ENCODE measurements at places on chromosomes 1 and 21.
A peak's percentile ranks its signal among the peaks of the same experiment; 100 is the strongest.

- DNase-seq: no peak
Measured at GRCh38 chr1:29202053-29202452, 20.4 kb upstream of the SRSF4 start.

DNA sequence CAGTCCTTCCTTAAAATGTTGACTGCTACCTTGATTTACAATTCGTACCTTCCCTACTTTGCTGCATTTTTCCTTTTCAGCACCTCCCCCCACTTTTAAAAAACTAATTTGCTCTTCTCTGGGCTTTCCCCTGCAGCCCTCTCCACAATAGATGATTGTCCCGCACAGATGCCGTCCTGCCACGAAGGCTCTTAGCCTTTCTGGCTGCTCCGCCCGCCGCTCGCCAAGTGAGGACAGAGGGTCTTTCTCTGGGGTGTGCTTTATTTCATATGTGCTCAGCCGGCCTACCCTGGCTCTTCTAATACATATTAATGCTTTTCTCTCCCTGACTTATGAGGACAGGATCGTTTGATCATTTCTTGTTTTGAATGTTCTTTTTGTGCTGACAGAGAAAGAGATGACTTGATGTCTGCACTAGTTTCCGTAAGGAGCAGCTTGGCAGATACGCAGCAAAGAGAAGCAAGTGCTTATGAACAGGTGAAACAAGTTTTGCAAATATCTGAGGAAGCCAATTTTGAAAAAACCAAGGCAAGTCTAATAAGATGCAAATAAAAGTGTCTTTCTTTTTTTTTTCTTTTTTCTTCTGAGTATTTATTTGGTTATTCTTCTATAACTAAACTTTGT is 60.6 kb downstream of the SDCCAG8 start:
- DNase-seq: no peak

DNA sequence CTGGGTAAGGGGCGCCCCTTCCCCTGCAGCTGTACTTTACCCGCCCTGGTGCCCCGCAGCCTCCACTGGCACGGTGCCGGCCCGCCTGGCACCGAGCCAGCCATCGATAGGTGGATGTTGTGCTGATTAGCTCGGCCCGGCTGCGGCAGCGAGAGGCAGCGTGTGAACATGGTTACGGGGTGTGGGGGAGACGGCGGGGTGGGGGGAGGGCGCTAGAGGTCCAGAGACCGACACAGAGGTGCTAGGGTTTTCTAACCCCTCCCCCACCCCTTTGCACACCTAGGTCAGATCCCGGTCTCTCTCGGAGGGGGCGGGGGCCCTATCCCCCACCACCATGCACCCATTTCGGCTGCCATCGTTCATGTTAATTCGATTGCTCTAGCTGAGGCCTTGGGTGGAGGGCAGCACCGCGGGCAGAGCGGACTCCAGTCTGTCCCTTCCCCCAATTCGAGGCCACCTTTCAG is 6.7 kb downstream of the EFNA4 start:
- DNase-seq: no peak

- DNase-seq: no peak
Measured at GRCh38 chr1:239617731-239618130, 231.4 kb downstream of the CHRM3 start.

DNA sequence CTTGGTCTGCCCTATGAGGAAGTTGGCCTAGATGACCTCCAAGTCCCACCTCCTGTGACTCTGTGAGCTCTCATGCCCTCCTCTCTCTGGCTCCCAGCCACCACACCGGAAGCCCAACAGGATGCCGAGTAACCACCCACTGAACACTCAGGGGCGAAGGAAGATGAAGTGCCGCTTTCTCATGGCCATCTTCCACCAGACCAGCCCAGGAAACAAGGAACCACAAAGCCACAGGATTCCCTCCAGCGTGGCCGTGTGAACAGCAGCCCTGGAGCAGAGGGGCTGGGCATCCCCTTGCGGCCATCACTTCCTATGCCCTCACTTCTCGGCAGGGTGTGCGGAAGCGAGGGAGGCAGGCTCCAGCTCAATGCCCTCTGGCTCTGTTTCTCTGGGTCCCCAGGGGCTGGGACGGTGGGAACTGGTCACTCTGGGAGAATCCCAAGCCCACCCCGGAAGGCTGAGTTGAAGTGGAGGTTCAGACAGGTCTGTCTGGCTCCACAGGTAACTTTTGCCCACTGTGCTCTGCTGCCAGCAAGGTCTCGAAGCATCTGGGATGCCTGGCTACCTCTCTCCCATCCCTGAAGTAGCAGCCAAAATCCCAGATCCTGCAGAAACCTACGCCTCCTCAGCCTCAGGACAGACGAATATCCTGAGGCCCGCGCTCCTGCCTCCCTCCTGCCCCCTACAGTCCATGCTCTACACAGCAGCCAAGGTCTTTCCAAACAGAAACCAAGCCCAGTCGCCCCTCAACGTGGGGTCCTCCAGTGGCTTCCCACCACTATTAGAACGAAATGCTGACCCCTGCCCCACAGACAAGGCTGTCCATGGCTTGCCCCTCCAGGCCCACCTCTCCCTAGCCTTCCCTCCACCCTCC is 44.2 kb upstream of the ECE1 start:
- DNase-seq: peak; percentile 84

- DNase-seq: peak; percentile 84
Measured at GRCh38 chr21:44686000-44686781, 4.2 kb upstream of the KRTAP12-1 start.

DNA sequence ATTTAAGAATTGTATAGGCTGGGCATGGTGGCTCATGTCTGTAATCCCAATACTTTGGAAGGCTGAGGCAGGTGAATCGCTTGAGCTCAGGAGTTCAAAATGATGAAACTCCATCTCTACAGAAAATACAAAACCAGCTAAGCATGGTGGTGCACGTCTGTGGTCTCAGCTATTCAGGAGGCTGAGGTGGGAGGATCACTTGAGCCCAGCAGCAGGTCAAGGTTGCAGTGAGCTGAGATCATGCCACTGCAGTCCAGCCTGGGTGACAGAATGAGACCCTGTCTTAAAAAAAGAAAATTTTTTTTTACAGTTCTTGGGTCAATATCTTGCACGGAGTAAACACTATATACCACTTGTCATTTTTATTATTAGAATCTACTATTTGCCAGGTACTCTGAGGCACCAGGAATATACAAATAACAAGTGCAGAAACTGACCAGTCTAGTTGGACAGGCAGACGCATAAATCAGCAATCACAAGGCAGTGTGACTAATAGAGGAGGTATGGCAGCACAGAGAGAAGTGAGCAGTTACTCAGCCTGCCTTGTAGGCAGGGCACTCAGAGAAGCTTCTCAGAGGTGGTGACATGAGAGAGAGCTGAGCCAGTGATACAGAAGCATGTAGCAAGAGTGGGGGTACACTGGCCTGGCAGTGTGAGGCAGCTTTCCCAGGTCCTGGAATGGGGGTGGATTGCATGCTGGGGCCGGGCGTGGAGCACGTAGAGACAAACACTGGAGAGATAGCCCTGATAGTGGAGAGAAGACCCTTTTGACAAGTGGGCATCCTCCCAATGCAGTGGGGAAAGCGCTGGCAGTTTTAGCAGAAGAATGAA is 8.0 kb downstream of the PHLDA3 start:
- DNase-seq: peak; percentile 74

DNA sequence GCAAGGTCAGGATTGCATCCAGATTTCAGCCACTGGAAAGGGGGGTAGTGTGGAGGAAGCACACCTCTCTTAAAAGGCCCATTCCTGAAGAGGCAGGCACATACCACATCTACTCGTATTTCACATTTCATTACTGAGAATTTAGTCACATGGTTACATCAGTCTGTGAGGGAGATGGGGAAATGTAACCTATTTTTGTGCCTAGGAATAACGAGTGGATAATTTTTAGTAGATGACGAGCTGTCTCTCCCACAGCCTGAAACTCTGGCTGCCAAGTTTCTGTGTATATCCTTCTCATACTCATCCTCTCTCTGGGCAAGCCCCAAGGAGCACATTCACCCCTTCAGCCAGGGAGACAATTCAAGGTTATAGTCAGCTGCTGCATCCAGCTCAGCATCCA is 10.3 kb upstream of the C21orf91 start:
- DNase-seq: peak; percentile 21

DNA sequence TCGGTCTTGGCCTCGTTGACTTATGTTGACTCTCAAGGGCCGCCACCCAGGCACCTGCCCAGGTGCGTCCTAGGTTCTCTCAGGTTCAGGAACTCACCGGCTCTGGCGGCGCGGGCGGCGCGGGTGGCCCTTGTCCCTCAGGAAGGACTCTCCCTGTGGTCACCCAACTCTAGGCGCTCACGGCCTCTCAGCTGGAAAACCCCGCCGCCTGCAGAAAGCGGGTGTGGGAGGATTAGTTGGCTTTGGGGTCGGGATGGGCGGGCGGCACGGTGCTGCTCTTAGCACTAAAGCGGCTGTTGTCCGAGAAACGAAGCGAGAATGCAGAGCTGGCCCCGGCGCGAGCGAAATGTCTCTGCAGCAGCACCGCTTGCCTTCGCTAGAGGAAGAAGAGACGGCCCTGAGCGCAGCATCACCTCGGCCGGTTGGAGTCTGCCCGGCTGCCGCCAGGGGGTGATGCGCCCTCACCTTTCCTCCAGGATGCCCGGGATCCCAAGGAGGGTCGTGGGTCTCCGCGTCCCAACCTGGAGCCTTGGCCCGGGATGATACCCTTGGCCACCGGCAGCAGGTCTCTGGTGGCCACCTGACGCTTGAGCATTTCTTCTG is 8.1 kb upstream of the TADA1 start:
- DNase-seq: peak; percentile 87

GRCh38 chr1:168281603-168282325 is 1.1 kb downstream of the TBX19 start:
- no peak for DNase-seq

DNA sequence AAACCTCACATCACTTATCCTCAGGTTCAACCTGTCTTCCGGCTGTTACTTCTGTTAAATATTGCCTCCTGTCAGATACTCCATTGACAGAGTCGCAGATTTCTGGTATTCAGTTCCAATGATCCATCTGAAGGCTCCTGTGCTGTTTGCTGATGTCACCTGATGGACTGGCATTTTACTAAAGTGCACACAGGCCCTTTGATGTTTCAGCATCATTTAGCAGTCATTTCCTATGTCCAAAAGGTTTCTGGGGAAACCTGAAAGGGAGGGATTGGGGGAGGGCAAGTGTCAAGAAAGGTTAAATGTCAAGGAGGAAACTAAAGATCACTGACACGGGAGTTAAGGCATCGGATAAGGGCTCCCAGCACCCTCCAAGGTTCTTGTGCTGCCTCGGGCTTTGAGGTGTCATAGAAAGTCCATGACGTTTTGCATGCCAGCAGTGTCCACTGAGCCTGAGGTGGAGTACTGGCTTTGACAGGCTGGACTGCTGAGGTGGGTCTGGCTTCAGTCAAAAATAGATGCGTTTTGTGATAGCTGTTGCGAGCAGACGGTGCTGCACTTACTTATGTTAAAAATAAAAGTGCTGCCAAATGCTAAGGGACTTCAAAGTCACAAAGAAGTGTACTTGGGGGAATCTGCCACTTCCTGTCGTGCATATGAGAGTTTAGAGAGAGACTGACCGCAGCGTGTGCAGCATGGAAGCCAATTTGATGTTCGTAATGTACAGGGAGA is 30.8 kb downstream of the XCL2 start:
- DNase-seq: no peak

DNA sequence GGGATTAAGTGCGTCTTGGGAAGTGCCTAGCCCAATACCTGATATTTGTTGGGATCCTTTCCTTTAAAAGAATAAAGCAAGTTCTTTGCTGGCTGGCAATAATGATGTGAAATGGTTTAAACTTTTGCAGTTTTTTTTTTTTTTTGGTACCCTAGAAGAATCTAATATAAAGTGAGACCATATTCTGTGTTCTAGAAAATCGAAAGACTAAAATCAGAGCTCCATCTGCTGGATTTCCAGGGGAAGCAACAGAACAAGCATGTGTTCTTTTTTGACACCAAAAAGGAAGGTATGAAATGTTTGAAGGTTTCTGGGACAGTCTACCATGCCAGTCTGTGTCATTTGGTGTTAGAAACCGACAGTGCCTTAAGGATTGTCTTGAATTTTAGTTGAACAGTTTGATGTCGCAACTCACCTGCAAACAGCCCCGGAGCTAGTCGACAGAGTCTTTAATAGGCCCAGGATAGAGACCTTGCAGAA is 6.4 kb downstream of the UTP11 start:
- peak; percentile 53 for DNase-seq

GRCh38 chr1:167841530-167841929 is 72.4 kb downstream of the ADCY10 start:
- no peak for DNase-seq

GRCh38 chr1:156069490-156070455 is 8.8 kb downstream of the RAB25 start:
- DNase-seq: no peak

GRCh38 chr1:240652549-240652948 is 40.6 kb upstream of the GREM2 start:
- DNase-seq: peak; percentile 29

DNA sequence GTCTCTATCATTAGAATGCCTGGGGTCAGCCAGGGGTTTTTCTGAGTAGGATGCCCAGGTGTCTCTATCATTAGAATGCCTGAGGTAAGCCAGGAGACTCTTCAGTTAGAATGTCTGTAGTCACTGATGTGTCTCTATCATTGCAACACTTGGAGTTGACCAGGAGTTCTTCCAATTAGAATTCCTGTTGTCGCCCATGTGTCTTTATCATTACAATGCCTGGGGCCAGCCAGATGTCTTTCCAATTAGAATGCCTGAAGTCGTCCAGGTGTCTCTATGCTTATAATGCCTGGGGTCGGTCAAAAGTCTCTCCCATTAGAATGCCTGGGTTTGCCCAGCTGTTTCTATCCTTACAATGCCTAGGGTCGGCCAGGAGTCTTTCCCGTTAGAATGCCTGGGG is 55.8 kb downstream of the RNF187 start:
- DNase-seq: no peak

- DNase-seq: peak; percentile 98
Measured at GRCh38 chr1:25232866-25233784, 823 bp upstream of the SYF2 start.

- DNase-seq: no peak
Measured at GRCh38 chr1:25238046-25238445, 5.7 kb upstream of the SYF2 start.

DNA sequence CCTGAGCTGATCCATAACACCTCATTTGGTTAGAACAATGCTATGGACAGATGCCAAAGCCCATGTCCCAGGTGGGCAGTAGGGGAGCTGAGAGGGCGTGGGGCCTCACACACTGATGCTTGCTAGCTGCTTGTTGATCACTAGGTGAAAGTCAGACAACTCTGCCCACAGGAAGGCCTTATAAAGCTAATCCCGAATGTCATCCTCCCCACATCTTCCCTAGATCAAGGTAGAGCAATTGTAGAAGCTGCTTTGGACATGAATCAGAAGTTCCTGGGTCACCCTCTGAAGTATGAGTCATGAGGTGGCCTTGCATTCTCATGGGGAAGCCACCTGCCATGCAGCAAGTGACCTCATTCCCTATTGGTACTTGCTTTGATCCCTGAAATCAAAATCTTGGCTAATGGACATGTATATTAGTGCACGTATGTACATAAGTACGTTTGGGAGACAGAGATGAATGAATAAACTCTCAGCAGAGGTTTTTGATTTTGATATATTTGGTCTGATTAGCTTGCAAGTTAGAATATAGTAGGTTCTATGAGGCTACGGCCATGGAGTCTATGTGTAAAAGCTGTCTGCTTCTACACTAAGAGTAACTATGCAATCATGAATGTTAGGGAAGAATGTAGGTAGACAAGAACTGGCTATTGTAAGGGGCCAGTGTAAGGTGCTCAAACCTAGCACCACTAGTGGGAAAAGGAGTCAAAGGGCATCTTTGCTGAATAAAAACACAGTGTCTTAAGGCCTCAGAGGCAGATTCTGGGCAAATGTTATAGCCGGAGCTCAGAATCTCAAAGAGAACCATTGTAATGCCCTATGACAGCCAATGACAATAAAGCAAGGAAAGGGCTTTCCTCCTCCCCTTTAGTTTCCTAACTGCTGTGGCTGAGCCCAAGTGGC is 52.6 kb downstream of the ABCA4 start:
- DNase-seq: peak; percentile 73

- DNase-seq: peak; percentile 43
Measured at GRCh38 chr1:202018468-202019234, 8.3 kb downstream of the ELF3 start.

Data from mesendoderm (in vitro differentiated cells).